Stimulated activated CD4-positive, alpha-beta T cell treated with anti-CD3 and anti-CD28 coated beads, Interleukin-2, amount 100 ng/mL, for 48 hours (primary cell): ENCODE measurements at places on chromosomes 12 and 14.

DNA sequence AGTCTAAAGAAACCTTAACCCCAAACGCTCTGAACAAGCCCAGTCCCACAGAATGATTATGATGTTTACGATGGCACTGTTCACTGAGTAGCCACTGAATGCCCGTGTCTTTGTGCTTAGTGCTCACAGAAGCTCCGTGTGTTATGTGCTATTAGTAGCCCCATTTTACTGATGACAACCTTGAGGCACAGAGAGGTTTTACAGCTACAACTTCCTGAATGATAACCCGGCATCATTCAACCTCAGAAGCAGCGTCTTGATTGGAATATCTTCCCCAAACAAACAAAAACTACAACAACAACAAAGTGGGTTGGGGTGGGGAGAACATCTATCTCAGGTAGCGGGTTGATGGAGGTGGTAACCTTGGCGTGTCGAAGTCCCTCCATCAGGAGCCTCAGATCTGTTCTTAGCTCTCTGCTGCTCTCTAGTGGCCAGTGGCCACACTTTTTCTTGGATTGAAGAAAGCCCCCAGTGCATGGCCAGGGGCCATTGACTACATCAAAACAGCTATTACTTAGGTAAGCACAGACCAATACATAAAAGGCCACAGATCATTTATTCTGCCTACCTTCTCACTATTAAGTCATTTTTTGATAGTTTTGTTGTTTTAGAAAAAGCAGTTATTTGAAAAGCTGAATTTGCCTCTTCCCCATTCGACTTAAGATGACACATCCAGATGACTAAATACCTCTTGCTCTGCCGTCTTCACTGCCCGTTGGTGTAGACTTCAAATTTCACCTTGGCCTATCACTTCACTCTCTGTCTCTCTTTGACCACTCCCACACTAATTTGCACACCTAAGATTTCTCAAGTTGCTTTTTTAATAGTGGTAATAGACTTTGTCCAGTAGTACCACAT, 376.9 kb downstream of the GALC start:
- DNase-seq = peak; percentile 26

DNA sequence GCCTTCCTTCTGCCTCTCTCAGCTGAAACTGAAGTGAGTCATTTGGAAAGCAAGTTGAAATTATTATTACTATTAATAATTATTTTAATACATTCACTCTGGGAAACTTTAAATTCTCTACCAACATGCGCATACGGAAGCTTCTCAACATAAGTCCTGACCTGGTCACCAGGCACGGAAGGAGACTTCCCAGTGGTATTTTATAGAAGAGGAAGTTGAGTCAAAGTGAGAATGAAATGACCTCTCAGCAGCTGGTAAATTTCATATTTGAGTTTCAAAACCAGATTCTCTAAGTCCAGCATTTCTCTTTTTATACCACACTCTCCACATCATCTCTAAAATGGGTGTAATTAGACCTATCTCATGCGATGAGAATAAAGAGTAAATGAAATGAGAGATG, 747.4 kb downstream of the VRK1 start:
- DNase-seq = no peak

GRCh38 chr12:52907092-52907810, 2.4 kb upstream of the KRT8 start:
- no peak for DNase-seq

- DNase-seq = no peak
Observed at GRCh38 chr14:58272588-58273372, 25.6 kb upstream of the ARID4A start.

GRCh38 chr14:101932673-101933072, 31.7 kb upstream of the DYNC1H1 start:
- DNase-seq = no peak

GRCh38 chr12:123101526-123101925, 49.4 kb downstream of the PITPNM2 start:
- DNase-seq = no peak

GRCh38 chr14:90373887-90374286, 22.9 kb upstream of the CALM1 start:
- no peak for DNase-seq

GRCh38 chr14:31069343-31069742, 43.2 kb upstream of the STRN3 start:
- DNase-seq = no peak

- DNase-seq = no peak
Observed at GRCh38 chr14:95994593-95994928, 44.6 kb upstream of the C14orf132 start.

GRCh38 chr12:106643000-106643399, 60.2 kb downstream of the RFX4 start:
- no peak for DNase-seq

DNA sequence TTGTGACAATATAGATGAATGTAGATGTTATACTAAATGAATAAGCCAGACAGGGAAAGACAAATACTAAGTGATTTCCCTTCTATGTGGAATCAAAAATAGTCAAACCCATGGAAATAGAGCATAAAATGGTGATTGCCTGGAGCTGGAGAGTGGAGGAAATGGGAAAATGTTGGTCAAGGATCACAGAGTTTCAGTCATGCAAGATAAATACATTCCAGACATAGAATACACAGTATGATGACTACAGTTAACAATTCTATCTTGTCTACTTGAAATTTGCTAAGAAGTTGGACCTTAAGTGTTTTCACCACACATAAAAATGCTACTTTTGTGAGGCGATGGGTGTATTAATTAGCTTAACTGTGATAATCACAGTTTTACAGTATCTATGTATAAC, 1182.7 kb downstream of the AACS start:
- DNase-seq = no peak

DNA sequence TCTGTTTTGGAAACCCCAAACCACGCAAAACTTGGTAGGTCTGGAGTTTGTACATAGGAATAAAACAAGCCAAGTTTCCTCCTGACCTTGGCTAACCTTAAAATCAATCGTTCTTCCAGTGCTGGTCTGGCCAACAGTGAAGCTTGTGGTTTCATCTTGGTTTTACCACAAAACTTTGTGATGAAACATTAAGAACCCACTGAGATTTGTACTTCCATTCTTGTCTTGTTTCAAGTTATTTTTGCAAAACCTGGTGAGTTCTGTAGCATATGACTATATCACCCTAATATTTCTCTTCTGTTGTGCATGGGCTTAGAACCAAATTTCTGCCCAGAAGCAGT, 26.4 kb downstream of the SIX1 start:
- no peak for DNase-seq

DNA sequence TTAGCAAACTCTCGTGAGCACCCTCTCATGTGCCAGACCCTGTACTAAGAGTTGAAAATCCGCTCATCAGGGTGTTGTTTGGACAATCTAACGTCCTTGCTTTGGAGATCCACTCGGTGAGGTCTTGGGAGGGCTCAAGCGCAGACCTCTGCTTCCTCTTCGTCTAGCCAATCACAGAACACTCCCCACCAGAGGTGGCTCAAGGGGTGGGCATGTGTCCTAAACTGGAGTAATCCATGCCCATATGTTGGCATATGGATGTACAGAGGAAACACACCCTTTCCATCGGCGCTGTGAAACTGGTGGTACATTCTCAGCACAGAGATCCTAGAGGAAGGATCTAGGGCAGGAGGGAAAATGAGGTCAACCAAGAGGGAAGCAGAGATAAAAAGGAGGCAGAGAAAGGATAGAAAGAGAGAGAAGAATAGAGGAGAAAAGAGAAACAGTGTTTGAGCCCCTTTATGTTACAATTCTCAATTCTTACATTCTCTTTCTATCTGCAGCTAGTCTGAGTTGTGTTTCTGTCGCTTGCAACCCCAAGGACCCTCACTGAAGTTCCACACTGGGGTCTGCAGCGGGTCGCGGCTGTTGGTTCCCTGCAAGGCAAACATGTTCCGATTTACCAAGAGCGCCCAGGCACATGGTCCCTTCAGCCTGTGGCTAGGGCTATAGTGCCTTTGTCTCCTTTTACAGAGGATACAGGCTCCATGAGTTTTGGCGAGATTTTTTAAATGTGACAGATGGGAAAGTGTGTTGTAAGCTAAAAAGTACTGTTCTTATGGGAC, 40.5 kb downstream of the DLK1 start:
- DNase-seq = no peak

DNA sequence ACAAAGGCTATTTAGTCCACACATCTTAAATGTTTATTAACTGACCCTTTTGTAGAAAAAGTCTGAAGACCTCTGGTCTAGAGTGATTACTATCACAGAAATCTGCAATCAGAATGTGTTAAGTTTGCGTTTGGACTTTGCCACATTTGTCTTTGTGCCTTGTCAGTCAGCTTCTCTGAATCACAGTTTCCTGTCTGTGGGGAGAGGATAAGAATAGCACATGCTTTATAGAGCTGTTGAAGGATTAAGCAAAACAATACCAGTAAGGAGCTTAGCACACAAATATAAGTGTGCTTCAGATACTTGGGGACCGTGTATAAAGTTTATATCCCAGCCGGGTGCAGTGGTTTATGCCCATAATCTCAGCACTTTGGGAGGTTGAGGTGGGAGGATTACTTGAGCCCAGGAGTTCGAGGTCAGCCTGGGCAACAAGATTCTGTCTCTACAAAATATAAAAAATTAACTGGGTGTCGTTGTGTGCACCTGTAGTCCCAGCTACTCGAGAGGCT, 63.0 kb upstream of the BTG1 start:
- DNase-seq = no peak

DNA sequence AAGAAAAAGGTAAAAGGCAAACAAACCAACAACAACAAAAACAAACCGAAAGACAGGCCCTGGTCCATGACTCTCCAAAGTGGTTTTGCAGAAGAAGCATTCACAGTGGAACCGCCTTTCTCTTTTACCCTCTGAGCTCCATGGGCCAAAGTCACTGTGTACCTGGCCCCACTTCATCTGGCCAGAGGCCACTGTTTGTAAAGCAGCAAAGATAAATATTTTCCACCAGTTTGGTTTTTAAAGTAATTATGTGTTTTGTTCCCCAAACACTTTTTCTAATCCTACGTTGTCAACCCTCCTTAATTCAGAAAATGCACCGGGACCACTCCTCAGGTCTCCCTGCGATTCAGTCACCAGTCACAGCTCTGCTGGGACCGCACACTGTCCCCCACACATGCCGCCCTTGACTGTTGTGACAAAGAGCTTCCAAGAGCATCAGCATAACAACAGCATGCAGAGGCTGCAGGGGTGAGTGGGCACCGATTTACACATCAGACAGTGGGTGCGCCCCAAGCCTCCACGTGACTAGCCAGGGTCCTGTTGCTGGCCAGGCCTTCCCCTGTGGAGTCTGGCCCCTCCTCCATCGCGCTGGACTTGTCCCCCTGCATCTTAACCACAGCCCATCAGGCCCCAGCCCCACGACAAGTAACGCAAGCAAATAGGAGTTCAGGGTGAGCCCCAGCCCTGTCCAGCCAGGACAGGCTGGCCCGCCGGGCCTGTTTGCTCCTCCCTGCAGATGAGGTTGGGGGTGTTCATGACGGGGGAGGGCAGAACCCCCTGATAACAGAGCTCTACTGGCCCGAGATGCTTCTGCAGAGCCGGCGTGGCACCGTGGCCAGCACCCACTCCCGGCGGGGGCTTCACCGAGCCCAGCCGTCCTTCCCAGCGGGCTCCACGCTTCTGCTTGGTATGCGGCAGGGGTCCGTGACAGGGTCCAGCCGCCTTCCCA, 65.2 kb upstream of the DIO3 start:
- DNase-seq = no peak

- no peak for DNase-seq
Observed at GRCh38 chr12:43988838-43989560, 153.1 kb downstream of the TMEM117 start.

- no peak for DNase-seq
Observed at GRCh38 chr14:86625637-86626036, 1095.7 kb downstream of the FLRT2 start.

GRCh38 chr12:76144245-76144549, 59.7 kb upstream of the NAP1L1 start:
- DNase-seq = no peak

DNA sequence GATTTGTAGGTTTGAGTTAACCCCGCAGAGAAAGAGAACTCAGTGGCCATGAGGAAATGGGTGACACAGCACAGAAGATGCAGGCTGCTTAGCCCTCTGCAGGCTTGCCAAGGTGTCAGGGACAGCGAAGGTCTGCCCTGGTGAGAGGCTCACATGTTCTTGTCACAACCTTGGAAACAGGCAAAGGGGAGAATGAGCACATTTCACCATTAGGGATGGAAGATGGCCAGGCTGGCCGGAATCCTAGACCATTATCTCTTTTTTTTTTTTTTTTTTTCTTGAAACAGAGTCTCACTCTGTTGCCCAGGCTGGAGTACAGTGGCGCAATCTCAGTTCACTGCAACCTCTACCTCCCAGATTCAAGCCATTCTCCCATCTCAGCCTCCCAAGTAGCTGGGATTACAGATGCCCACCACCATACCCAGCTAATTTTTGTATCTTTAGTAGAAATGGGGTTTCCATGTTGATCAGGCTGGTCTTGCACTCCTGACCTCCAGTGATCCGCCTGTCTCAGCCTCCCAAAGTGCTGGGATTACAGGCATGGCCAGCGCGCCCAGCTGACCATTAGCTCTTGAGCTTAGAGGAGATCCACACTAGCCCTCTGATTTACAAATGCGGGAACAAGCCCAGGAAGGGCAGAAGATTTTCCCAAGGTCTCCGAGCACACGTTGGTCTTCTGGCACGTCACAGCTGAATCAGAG, 34.6 kb downstream of the LTBP2 start:
- no peak for DNase-seq

DNA sequence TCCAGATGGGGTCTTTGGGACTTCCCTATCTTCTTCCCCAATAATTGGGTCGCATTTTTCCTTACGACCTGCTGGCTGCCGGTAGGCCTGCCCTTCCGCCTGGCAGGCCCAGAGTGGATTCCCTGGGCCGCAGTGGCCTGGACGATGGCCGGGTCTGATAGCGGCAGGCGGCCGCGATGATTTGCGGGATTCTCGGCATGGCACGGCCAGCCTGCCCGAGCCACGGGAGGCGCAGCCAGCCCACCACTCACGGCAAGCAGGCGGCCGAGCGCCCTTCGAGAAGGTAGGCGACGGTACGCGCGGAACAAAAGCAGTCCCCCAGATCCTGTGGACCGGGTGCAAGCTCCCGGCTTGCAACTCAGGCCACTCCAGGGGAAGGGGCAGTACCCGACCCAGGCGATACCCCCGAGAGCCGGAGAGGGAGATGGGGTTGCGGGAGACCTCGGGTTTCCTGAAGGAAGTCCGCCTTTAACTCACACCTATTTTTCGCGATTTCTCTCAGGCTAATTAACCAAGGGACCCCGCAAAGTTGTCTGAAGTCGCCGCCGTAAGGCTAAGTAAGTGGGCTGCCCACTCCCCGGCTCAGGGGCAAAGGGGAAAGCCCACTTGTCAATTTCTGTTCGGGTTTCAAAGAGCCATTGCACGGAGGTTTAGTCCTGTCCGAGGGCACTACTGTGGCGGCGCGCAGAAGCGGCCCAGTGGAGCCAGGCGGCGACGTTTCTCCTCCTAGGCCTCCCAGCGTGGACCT, 1.4 kb upstream of the GSC start:
- DNase-seq = no peak

- DNase-seq = no peak
Observed at GRCh38 chr12:109100741-109101140, 3.3 kb downstream of the UNG start.
